ENCODE measurements at places on chromosomes 7 and 10.

DNA sequence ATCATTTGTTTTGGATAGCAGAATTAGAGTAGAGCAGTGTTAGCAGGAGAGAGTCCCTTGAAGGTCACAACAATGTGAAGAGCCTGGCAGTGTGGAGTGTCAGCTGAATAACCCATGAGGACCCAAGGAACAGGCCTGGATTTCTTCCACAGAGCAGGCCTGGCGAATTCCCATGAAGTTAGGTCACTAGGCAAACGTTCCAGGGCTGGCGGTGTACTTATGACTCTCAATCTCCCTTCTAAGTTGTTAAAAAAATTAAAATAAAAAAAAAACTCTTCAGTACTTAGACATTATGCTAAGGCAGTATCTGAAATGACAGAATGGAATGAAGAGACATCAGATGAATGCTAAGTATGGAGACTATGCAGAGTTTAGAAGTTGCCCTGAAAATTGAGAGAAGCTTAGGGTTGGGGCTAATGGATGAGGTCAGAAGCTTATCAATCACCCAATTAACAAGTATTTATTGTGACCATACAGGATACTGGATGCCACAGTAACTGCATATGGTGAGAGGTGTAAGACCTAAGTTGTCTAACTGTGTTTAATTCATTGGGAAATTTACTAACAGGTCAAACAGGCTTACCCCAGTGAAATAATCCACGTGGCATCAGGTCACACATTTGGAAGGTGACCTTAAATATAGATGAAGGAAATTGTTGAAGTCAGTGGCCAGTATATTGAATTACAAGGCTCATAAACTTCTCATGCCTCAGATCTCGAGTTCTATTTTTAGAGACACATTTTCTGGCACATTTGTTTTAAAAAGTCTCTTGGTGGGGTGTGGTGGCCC is 126.2 kb upstream of the NRP1 start:
- DNase-seq, result no peak

DNA sequence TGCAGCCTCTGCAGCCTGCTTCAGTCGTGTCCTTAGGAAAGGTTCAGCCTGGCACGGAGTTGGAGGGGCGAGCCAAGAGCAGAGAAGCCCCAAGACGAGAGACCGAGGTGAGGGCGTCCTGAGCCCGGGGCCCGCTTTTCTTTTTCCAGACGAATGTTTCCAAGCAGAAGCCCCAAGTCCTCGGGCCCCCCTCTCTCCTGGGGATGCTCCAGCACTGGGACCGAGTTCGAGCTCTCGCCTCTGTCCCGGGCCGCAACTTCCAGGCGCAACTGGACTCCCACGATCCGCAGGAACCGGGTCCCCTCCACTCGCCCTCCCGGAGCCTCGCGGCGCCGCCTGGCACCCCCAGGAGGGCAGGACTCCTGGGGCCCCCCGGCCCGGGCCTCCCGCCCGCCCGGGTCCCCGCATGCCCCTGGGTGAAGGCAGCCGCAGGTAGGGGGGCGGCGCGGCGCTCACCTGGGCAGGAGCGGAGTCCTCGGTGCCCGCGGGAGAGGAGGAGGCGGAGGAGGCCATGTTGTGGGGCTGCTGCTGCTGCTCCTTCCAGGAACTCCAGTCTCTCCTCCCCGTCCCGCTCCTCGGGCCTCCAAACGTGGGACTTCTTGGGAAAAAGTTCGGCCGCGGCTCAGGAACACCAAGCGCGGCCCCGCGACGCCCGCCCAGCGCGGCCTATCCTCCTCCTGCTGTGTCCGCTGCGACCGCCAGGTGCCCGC is 45.3 kb upstream of the CDK1 start:
- peak; percentile 80 for DNase-seq

GRCh38 chr7:73387221-73387828 is 46.3 kb upstream of the FZD9 start:
- DNase-seq, result no peak

- no peak for DNase-seq
Measured at GRCh38 chr7:80648031-80648600, 9.7 kb downstream of the CD36 start.

DNA sequence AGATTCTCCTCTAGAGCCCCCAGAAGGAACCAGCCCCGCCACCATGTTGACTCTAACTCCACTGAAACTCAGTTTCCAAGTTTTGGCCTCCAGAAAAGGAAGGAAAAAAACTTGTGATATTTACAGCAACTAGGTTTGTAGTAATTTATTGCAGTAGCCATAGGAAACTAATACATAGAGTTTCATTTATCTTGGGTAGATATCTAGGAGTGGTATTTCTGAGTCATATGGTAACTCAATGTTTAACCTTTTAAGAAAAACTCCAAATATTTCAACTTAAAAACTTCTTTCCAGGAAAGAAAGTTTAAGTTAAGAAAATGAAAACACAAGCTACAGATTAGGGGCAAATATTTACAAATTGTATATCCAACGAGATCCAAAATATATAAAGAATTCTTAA is 576.7 kb downstream of the KCNMA1 start:
- no peak for DNase-seq

GRCh38 chr7:93442478-93443224 is 131.9 kb downstream of the CALCR start:
- peak; percentile 63 for DNase-seq

DNA sequence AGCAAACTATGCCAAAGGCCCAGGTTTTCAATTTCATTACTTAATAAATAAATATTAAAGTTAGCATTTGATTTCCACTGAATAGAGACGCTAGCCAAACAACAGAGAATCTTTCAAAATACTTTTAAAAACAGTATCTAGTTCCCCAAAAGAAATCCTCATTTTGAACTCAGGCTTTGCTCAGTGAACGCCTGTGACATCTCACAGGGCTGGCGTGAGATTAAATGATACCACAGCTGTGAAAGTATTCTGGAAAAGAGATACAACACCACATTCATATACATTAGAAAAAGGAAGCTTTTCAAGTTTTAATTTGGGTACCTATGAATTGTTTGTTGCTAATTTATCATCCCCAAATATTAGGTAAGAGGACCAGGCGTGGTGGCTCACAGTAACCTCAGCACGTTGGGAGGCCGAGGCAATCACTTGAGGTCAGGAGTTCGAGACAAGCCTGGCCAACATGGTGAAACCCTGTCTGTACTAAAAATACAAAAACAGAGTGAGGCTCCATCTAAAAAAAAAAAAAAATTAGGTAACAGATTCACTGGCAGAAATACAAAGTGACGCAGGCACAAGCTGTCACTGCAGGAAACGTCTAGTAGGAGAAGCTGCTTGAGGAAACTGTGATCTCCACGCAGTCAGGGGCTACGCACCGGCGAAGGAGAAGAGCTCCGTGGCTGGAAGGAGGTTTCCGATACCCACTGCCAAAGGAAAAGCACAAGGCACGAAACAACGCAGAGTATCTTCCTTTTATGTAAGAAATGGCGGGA is 50.0 kb downstream of the AMZ1 start:
- peak; percentile 5 for DNase-seq

DNA sequence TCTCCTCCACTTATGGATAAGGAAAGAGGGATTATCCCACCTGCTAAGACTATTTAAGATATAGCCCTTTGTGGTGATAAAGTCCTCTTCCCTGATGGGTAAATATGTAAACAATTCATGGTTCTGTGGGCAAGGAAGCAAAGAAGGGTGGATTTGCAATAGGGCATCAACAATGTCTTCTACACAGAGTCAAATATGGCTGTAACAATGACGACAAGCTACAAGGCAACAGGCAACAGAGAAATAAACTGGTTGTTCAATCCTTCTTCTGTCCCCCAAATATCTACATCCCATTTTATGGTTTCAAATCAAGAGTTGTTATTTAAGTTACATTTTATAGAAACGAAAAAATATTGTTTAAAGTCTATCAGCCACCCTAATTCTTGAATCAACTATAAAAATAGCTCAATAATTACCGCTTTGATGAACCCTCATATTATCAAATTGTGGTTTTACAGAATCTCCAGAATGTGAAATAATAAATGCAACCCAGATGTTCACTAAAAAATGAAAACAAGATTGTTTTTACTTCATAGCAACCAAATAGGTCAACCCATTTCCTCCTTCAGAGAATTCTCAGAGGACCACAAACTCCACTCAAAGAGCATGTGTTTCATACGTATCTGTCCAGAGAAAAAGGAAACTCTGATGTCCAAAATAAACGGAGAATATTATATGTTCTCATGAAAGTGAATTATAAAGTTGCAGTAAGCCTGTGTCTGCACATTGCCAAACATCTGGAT is 13.8 kb downstream of the CYTH3 start:
- no peak for DNase-seq

- DNase-seq, result no peak
Measured at GRCh38 chr7:93902777-93903423, 3.5 kb upstream of the GNGT1 start.

DNA sequence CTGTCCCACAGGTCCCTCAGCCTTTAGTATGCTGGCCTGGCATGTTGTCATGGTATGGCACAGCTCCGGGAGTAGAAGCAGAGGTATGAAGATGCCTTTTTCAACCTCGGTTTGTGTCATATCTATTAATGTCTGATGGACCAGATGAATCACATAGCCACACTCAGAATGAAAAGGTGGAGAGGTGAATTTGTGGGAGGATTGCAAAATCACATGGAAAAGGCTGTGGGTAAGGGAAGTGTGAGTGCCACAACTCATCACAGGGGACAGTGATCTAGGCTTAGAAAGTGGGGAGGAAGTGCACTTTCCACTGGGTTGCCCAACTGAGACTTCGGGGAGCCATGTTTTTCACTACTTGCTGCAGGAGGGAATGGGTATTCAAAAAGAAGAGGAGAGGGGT is 190.7 kb downstream of the WDR11 start:
- DNase-seq, result no peak
